ENCODE measurements at places on chromosomes 7 and 10.

GRCh38 chr10:103106539-103106938 lies 86.5 kb downstream of the NT5C2 start:
- no peak for DNase-seq

GRCh38 chr7:13933091-13933490 lies 56.4 kb downstream of the ETV1 start:
- no peak for DNase-seq

DNA sequence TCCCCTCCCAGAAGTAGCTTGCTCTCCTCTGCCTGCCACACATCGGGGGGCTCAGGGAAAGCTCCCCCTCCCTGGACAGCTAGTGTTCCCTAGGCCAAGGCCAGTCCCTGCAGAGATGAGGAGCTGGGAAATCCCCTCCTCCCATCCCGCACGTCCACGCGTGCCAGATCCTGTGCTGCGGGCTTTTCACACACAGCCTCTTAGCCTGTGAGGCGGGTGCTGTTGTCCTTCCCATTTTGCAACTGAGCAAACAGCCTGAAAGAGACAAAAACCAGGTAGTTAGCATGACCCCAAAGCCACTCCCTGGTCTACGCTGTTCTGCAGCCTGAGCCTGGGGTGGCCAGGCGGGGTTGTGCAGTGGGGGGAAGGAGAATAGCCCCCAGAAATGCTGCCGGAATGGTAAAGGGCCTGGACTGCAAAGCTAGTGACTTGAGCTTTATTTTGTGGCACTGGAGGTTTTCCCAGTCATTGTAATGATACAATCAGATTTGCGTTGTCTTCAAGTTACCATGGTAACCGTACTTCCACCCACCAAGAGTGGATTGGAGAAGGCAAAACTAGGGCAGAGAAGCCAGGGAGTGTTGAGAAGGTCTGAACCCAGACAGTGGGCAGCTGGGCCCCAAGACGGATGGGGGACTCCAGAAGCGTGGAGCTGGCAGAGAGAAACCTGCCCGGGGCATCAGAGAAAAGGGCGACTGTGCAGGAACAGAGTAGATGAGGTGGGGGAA lies 98.6 kb upstream of the KCTD7 start:
- DNase-seq, result no peak

DNA sequence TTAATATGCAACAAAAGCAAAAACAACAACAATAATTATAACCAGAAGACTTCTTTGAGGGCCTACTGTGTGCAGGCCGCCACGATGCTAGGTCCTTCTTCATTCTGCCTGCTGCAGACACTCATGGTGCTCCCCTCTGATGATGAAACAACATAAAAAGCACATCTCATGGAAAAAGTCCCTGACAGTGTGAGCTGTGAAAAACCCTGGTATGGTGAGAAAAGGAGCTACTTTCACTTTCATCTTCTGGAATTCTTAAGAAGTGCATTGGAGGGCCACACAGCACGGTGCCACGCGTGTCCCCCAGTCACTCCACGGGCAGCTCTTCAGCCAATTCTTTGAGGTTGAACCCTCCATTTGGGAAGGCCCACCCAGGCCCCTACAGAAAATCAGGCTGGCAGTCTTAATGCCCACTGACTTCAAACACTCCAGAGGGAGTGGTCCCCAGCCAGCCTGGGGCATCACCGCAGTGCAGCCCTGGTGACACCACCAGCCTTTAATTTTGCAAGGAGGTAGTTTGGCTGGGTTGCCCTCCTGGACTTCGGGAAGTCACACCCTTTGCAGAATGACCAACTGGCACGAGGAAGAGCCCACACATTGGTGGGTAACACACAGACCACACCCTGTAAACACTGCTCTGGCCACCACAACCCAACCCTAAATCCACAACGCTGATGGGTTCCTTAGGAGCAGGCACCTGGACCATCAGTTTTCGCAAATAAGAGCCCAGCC lies 7.7 kb downstream of the KCNMA1 start:
- no peak for DNase-seq

DNA sequence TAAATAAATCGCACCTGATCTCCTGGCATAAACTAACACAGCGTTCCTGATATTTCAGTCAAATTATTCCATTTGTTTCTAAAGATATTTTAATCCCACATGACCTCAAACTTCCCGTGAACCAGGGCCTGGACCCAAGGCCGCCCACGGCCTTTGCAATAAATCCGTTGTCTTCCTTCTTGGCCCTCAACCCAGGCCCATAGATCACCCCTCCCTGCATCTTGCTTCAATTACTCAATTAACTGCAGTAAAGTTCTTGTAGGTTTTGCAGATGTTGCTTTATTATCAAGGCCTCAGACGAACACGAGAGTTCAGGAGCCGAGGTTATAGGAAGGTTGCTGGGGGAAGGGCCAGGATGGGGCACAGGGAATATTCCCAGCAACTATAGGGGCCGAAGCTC lies 249.4 kb downstream of the RAB11FIP2 start:
- DNase-seq, result no peak

GRCh38 chr7:119256446-119257131 lies 1016.4 kb upstream of the KCND2 start:
- no peak for DNase-seq

- no peak for DNase-seq
These were observed 131.3 kb downstream of the GLI3 start for GRCh38 chr7:42105554-42106358.

DNA sequence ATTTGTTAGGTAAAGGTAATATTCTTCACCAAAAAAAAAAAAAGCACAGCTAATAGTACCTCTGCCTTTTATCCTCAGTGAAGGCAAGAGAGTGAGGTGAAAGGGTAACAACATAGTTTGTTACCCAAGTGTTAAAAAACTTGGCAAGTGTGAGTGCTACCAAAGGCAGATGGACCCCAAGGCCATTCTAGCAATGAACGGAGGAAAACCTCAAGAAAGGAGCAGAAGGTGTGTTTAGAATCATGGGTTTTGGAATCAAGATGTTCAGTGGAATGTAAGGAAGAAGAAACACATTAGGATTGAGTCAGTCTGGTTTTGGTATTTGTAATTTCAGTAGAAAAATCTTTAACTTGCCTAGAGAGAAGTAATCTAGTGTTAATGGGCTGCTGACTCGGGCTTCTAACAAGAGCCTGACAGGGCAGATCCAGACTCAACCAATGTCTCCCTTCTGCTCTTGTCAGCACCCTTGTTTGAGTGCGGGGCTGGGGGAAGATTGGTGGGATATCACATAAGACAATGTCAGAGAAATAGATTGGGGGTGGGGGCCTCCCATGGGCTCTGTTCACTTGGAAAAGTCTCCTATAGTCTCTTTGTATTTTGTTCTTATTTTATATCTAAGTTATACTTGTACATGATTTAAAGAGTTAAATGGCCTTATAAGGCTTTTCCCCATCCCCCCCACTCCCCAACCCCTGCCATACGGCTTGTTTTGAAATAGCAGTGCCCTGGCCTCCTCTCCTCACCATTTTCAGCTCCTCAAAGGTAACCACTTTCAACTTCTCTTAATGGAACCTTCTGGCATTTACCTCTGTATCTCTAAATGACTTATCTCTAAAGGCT lies 44.4 kb downstream of the SCD start:
- no peak for DNase-seq

DNA sequence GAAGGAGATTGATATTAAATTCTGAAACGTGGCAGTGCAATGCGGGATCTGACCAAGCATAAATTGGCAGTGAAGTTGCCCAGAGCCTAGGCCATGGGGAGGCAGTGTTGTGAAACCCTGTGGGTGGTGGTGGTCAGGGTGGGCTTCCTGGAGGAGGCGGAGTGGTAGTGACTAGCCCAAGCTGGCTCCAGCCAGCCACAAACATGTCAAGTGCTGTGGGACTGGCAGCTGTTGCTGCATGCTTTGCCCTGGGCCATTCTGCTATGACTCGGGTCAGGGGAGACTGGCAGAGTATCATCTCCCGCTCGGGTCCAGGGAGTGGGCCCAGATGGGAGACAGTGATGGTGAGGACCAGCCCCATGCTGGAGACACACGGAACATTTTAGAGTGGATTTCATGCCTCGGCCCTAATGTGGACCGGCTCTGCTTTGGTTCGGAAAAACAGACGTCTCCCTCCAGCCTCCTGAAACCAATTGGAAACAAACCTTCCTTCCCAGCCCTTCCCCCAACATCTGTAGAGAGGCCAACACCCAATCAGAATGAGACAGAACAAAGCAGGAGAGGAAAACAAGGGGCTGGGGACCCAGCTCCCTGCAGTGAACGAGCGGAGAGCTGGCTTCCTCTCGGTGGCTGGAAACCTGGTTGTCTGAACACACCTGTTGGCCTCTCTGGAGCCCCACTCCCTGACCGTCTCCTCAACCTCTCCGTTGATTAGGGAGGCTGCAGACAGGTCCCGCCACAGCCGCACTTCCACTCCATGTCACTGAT lies 58.2 kb downstream of the TMEM270 start:
- DNase-seq, result no peak

DNA sequence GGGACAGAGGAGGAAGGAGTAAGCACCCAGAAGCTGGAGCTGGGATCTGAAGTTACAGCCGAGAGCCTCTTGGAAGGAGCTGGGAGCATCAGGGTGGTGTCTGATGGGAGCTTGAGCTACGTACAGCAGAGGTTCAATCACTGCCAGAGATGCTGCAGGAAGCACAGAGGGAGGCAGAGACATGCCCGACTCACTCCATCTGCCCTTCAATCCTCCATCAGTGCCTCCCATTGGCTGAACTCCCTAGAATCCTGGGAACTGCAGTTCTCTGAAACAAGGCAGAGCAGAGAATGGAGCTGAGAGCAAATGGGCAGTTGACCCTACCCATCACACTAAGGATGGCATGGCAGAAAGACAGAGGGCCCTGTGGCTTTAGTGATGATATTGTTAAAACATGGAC lies 40.0 kb upstream of the CTBP2 start:
- no peak for DNase-seq

- no peak for DNase-seq
These were observed 34.8 kb upstream of the ADO start for GRCh38 chr10:62769574-62770242.

DNA sequence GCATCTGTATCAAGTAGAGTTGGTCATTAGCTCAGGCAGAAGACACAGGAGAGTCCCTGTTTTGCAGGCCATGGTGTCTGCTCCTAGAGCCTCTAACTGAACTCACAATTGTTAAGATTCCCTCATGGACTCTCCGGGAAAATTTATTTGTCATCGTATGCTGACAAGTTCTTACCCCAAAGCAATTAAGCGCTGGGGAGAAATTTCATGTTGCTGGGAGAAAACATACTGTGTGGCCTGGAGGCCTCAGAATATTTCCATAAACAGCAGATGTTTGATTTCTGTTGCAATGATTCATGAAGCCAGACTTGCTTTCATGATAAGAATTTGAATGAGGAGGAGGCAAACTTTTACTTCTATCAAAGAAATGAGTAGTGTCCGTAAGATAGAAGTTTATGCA lies 583.2 kb downstream of the GATA3 start:
- no peak for DNase-seq

GRCh38 chr7:91374321-91374989 lies 110.2 kb downstream of the FZD1 start:
- no peak for DNase-seq

DNA sequence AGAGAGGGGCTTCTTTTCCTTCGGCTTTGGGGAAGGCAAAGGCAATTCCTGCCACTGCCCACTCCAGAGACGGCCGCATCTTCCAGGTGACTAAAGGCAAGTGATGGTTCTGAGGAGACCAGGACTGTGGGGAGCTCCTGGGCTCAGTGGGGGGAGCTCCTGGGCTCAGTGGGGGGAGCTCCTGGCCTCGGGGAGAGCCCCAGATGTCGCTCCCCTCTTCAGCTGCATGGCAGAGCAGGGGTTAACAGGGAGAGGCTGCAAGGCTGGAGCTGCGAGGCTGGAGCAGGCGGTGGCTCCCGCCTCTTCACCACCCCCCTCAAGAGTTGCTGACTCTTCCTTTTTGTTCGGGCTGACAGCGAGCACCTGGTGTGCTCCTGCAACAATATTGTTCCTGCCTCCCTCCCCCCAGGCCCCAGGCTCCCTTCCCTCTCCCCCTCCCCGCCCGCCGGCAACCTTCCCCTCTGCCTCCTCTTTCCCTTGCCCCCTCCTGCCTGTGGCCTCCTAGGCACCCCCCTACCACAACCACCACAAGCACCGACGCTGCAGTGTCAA lies 56.3 kb upstream of the LBX1 start:
- no peak for DNase-seq

DNA sequence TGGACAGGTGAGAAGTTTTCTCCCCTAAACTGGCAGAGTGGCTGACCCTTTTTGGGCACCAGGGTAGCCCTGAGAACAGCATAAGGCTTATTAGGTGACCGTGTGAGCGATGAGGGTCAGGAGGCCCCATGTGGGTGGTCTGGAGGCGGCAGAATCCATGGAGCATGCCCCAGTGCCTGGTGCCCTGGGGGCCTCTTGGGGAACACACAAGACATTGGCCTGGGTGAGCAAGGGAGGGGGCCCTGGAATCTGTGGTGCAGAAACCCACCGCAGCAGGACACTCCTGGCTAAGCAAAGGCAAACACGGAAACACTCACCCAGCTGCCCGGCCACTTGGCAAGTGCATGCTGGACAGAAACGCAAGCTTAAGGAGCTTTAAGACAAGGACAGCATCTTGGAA lies 29.5 kb downstream of the YKT6 start:
- DNase-seq, result no peak

DNA sequence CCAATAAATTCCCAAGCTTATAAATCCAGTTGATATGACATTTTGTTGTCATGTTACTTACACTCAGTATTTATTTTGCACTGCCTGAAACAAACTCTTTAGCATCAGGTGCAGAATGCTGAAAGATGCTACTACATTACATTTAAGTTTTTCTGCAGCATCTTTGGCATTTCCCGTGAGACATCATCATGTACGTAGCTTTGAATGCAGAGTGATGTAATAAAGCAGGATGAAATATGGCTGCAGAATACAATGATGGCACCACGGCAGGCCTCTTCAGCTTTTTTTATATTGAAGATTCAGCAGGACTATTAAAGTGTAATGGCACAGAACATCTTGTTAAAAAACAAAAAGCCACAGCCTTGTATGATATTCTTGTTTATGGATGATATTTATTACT lies 531.8 kb downstream of the NXPH1 start:
- DNase-seq, result no peak

GRCh38 chr7:88072715-88073055 lies 138.6 kb downstream of the ADAM22 start:
- DNase-seq, result no peak

DNA sequence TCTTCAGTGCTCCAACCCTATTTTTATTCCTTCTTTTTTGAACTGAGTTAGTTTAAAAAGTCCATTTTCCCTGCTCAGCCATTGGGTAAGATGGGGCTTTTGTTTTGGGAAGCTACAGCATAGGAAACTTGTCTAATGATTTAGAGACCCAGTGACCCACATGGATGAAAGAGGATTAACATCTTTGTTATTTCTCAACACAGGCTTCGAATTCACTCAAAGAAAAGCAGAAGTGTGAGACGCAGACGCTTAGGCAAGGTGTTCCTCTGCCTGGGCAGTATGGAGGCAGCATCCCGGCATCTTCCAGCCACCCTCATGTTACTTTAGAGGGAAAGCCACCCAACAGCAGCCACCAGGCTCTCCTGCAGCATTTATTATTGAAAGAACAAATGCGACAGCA lies 152.0 kb downstream of the HDAC9 start:
- no peak for DNase-seq

GRCh38 chr10:24701447-24701846 lies 22.2 kb downstream of the ARHGAP21 start:
- DNase-seq, result no peak
